A549 treated with dexamethasone at 1 μM for 4 hours (cell line): ENCODE measurements at places on chromosomes 2 and 18. TPM values are rescaled to one million over a fixed set of nuclear protein-coding genes. Genes with fewer than 3 reads are reported as not detected.

PASK gene
- 5.1 to 7.5 TPM (median 7.0 TPM) in 5 replicates for total RNA-seq

ITGA4 gene
- 1.4 to 2.7 TPM (median 2.3 TPM) in 5 replicates for total RNA-seq

HAAO gene
- total RNA-seq, result not detected in 5 replicates

HRH4 gene
- total RNA-seq, result not detected in 5 replicates

RNF152 gene
- total RNA-seq, result 0.07 to 0.20 TPM (median 0.11 TPM) in 5 replicates

CHRND gene
- 0.07 to 0.09 TPM in 2 of 5 replicates, not detected in the others for total RNA-seq

PID1 gene
- 4.2 to 4.6 TPM (median 4.3 TPM) in 5 replicates for total RNA-seq

CTLA4 gene
- total RNA-seq, result not detected in 5 replicates

ABCG5 gene
- total RNA-seq, result 0.03 TPM in 1 of 5 replicates, not detected in the others

DES gene
- 0.38 to 0.47 TPM (median 0.45 TPM) in 5 replicates for total RNA-seq
